ENCODE measurements at places on chromosomes 6 and 20.

- DNase-seq: no peak
Measured at GRCh38 chr20:22797103-22797502, 212.7 kb upstream of the FOXA2 start.

GRCh38 chr6:49799090-49799489 is 12.0 kb upstream of the PGK2 start:
- no peak for DNase-seq

GRCh38 chr20:61192337-61192950 is 59.6 kb upstream of the CDH4 start:
- DNase-seq: no peak

DNA sequence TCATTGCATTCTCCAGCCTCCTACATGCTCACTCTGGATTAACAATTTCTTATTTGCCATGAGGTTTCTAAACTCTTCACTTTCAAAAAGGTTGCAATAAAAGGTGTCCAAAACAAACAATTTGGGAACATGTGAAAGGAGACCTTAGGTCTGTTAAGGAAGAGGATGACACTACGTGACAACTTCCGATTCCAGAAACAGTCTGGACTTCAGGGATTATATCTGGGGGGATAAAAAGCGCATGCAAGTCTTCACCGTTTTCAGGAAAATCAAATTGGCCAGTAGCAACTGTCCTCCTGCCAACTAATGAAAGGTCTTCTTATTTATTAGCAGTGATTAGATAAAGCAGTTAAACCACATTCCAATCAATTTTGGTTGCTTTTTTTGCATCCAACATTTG is 1.8 kb downstream of the ZDHHC14 start:
- no peak for DNase-seq

- no peak for DNase-seq
Measured at GRCh38 chr6:166464068-166465002, 81.6 kb upstream of the MPC1 start.

- no peak for DNase-seq
Measured at GRCh38 chr20:8631271-8631670, 437.6 kb upstream of the PLCB4 start.

DNA sequence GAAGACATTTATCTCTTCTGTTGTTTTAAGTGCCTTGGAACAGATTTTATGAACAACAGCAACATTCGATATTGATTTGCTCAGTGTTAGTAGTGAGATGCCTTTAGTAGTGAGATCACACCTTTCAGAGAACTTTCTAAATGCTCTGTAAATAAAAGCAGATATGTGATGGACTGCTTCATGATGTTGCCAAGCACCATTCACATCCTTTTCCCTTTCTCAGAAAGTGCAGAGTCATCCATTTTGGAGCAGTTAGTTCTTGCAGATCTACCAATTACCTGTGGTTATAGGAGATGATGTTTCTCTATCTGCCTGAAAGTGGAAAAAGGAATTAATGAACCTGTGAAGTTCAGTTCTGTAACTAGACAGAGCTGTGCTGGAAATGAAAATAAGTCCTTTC is 27.0 kb downstream of the CBFA2T2 start:
- no peak for DNase-seq

- DNase-seq: no peak
Measured at GRCh38 chr6:31037169-31037568, 26.9 kb downstream of the MUC22 start.

- peak; percentile 40 for DNase-seq
Measured at GRCh38 chr6:73710470-73710869, 14.5 kb downstream of the CD109 start.

GRCh38 chr20:62907384-62908317 is 18.7 kb downstream of the DIDO1 start:
- DNase-seq: no peak

DNA sequence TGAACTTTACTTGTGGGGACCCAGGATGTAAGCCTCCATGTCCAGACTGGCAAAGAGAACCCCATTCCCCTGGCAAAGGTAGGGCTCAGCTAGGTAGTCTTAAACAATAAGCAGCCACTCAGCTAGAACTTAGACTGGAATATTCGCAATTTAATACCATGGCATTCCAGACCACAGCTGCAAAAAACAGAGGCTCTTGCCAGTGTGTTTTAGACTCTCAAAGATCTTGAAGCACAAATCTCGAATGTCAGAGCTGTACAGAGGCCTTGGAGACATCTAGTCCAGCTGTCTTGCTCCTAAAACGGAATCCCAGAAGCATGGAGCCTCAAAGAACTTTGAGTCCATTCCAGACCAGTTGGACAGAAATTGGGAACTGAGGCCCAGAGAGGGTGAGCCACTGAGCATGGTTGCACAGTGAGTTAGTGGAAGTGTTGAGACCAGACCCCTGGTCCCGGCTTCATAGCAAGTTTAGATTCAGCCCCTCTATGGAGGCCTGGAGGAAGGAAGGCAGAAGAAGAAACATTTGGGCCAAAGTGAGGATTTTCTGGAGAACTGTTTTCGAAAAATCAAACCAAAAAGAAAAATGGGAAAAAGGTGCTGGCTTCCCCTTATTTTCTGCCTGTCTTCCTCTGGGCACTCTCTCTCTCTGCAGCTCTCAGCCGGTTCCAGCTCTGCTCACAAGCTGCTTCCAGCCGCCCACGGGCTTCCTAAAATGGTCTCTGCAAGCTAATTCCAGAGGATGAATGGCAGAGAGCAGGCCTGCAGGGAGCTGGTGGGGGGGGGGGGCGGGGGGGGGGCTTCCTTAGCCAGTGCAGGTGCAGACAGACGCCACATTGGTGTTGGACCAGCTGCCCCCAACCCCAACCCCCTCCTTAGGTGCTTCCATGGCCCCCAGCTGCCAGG is 32.4 kb downstream of the AAR2 start:
- no peak for DNase-seq

DNA sequence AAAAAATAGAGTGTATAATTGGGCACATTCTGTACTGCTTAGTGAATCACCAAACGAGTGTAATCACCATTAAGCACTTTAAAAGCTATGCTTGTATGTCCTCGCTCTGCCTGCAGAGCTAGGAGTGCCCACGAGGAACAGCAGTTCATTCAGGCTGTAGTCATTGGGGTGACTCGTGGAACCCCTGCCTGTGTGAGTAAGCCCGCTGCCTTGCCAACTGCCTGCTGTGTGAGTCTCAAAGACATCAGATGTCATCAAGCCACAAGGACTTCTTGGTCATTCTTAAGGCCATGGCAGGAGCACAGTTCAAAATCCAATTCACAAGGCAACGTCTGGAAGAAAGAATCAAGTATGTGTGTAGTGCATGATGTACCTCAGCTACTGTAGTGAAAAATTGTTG is 60.4 kb downstream of the FOXO3 start:
- peak; percentile 11 for DNase-seq

DNA sequence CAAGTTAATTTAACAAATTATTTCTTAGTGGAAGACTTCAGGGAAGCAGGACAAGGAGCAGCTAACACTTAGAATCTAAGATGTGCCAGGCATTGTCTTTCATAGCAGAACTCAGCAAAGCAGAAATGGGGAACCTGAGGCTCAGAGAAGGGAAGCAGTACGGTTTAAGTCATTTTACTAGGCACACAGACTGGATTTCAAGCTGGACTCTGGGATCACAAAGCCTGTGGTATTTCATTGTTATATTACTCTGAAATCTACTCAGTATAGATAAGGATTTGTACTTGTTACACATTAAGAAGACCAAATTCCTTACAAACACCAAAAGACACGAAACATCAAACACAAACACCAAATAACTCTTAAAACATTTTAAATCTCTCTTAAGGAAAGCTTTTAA is 199.6 kb downstream of the ISM1 start:
- no peak for DNase-seq

GRCh38 chr6:132929141-132929540 is 114.8 kb downstream of the RPS12 start:
- DNase-seq: no peak

DNA sequence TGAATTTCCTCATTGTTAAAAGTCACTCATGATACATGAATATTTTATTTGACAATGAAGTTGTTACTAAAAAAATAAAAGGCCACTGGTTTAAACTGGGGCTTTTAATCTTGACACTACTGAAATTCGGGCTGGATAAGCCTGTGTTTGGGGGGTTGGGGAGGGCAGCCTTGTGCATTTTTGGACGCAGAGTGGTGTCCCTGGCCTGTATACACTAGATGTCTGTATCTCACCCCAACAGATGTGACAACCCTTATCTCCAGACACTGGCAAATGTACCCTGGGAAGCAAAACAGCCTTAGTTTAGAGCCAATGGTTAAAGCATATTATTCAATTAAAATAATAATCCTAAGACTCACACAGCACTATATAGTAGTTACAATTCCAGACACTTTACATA is 24.8 kb downstream of the MAN1A1 start:
- DNase-seq: no peak

DNA sequence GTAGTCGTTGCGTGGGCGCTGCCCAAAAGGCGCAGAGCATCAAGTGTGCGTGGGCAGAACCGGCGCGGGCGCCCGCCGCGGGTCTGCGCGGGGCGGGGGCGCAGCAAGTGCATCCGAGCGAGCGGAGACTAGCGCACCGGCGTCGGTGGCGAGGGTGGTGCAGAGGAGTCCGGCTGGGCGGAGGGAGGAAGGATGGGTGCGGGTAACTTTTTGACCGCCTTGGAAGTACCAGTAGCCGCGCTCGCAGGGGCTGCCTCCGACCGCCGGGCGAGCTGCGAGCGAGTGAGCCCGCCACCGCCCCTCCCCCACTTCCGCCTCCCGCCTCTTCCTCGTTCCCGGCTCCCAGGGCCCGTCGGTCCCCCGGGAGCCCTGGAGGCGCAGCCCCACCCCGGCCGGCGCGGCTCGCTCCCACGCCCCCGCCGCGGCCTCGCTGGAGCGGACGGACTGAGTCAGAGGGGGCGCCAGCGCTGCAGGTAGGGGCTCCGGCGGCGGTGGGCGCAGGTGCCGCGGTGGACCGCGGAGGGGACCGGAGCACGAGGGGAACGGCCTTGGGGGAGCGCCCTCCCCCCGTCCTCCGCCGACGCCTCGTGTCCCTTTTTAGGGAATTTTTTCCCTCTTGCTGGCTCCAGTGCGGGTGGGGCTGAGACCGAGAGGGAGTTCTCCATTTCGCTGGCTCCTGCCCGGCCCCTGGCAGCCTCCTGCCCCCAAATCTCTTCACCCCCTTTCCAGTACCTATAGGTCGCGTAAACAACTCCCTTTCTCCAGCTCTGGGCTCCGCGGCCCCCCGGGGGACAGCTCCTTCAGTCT is 1.6 kb upstream of the DBNDD2 start:
- DNase-seq: no peak

- DNase-seq: no peak
Measured at GRCh38 chr6:11493974-11494373, 43.6 kb upstream of the TMEM170B start.

- DNase-seq: no peak
Measured at GRCh38 chr6:6315660-6316059, 4.8 kb downstream of the F13A1 start.

GRCh38 chr6:146339716-146340115 is 203.9 kb upstream of the RAB32 start:
- no peak for DNase-seq

GRCh38 chr20:9476637-9477036 is 37.8 kb upstream of the LAMP5 start:
- DNase-seq: no peak

GRCh38 chr20:3085571-3086072 is 1.1 kb upstream of the AVP start:
- DNase-seq: no peak

GRCh38 chr20:6700563-6701329 is 66.7 kb upstream of the BMP2 start:
- DNase-seq: no peak

- DNase-seq: no peak
Measured at GRCh38 chr6:57195457-57195856, 23.3 kb downstream of the BAG2 start.

- no peak for DNase-seq
Measured at GRCh38 chr20:48467622-48468021, 360.2 kb downstream of the PREX1 start.

DNA sequence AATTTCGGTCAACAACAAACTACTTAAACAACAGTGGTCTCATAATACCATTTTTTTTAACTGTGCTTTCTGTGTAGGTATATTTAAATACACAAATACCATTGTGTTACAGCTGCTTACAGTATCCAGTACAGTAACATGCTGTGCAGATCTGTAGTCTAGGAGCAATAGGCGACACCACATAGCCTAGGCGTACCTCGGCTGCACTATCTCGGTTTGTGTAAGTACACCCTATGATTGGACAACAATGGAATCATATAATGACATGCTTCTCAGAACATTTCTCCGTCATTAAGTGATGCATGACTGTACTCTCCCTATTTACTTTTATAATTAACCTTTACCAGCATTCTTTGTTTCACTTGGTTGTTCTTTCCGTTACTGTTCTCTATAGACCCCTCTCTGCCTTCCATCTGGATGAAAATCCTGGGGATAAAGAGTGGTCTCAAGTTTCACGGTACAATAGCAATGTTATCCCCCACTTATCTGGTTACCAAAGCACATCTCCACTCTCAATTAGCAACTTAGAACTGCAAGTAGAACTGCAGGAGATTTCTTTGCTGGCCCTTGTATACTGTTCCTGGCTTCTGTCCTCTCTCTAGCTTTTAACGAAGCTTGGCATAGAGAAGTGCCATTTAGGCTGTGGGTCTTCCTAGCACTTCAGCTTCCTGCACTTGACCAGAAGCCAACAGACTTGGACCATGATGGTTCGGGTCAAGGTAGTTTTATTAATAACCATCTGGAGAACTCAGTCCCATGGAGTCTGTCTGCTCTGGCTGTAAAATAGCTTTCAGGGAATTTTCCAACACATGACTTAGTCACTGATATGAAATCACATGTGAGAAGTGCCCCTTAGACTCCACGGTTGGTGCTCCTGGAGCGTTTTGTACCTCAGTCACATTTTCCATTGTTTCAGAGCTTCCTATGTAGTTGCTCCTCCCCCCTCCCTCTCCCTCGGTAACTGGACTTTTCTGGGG is 80.4 kb upstream of the POPDC3 start:
- no peak for DNase-seq

DNA sequence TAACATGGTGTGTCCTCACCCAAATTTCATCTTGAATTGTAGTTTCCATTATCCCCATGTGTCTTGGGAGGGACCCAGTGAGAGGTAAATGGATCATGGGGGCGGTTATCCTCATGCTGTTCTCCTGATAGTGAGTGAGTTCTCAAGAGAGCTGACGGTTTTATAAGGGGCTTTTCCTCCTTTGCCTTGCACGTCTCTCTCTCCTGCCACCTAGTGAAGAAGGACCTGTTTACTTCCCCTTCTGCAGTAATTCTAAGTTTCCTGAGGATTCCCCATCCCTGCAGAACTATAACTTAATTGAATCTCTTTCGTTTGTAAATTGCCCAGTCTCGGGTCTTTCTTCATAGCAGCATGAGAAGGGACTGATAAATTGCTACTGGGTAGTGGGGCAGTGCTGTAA is 789.3 kb downstream of the FRK start:
- DNase-seq: no peak

DNA sequence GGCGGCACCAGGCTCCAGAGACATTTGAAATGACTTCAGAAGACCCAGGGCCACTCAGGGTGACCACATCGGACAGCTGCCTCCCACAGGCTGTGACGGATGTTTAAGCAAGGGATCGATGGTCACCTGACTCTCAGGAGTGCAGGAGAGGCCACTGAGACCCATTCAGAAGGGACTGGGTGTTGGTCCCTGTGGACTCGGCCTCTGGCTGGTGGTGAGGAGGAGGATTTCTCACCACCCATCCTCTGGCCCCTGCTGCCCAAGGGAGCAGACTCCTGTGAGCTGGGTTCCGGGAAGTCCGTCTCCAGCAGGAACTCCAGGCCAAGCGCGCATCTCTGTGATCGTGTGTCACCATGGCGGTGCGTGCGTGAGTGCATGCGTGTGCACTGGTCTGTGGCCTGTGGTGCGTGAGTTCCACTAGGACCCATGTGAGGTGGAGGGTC is 25.5 kb downstream of the NPEPL1 start:
- peak; percentile 39 for DNase-seq

GRCh38 chr6:108165714-108166663 is at the start of gene NR2E1:
TSS of gene NR2E1 (plus strand) at chr6:108166022. CDS start at chr6:108166766, 744 bp downstream.
- no peak for DNase-seq

Data from SJSA1 (cell line).